Natural killer cell treated with Interleukin-12 subunit alpha and Interleukin-12 subunit beta and Interleukin-15 and Interleukin-18, amount 100 ng/mL, for 72 hours (primary cell): ENCODE measurements at places on chromosomes 12 and 14. TPM values are rescaled to one million over a fixed set of nuclear protein-coding genes. Genes with fewer than 3 reads are reported as not detected.

GRCh38 chr12:47729233-47729632, 3.9 kb upstream of the ENDOU start:
- no peak overlapping the region for H3K4me3 ChIP-seq
- no peaks in the 10 kb centered on the region for H3K4me1 ChIP-seq
- DNase-seq = no peak
- peaks cover 3% of the 10 kb centered on the region for H3K27me3 ChIP-seq

- no peak for DNase-seq
- no peaks in the 10 kb centered on the region for H3K4me1 ChIP-seq
- H3K27ac ChIP-seq = no peak overlapping the region
- no peaks in the 10 kb centered on the region for H3K27me3 ChIP-seq
- no peak overlapping the region for H3K4me3 ChIP-seq
- H3K36me3 ChIP-seq = no peaks in the 10 kb centered on the region
These were observed 13.0 kb upstream of the CDK2AP1 start for GRCh38 chr12:123284669-123285068.

- no peaks in the 10 kb centered on the region for H3K27me3 ChIP-seq
- H3K36me3 ChIP-seq = no peaks in the 10 kb centered on the region
- DNase-seq = no peak
- peaks cover 4% of the 10 kb centered on the region for H3K4me1 ChIP-seq
- H3K27ac ChIP-seq = peak overlapping the region; percentile 23
- H3K4me3 ChIP-seq = no peak overlapping the region
These were observed 150.6 kb upstream of the AEBP2 start for GRCh38 chr12:19288603-19289244.

- DNase-seq = no peak
- H3K4me3 ChIP-seq = no peak overlapping the region
- peaks cover 4% of the 10 kb centered on the region for H3K36me3 ChIP-seq
- no peaks in the 10 kb centered on the region for H3K27me3 ChIP-seq
- no peak overlapping the region for H3K27ac ChIP-seq
- H3K4me1 ChIP-seq = peaks cover 7% of the 10 kb centered on the region
These were observed 160.1 kb downstream of the KTN1 start for GRCh38 chr14:55739967-55740648.

DNA sequence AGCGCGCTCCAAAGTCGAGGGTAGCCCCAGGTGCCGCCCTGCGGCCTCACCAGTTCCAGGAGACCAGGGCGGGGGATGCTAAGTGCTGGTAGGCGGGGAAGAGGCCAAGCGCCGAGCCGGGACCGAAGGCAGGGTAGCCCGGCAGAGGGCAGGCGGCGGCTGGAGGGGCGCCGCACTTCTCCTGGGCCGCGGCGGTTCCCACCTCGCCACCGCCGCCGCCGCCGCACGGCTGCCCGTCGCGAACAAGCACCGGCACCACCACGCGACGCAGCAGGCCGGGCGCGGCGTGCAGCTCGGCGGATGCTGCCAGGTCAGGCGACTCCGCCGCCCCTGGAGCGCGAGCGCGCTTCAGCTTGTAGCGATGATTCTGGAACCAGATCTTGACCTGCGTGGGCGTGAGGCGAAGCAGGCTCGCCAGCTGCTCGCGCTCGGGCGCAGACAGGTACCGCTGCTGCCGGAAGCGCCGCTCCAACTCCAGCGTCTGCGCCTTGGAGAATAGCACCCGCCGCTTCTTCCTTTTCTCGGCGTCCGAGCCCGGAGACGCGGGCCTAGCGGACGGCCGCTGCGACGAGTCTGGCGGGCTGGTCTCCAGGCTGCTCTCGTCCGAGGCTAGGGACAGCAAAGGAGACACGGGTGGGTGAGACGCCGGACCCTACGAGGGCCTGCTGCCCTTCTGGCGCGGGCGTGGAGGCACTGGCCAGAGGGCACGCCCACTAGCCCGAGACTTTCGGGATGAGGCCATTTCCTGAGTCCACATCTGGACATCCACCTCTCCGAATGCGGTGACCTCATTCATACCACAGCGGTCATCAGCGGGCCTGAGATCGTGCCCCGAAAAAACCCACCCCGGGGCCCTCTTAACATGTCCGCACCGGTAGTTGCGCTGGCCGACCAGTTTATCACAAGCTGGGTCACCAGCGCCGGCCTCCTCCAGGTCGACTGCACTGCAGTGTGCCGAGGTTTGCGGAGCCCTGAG, 1.3 kb downstream of the NKX2-8 start:
- H3K4me1 ChIP-seq = no peaks in the 10 kb centered on the region
- no peaks in the 10 kb centered on the region for H3K36me3 ChIP-seq
- H3K27ac ChIP-seq = no peak overlapping the region
- DNase-seq = no peak

DNA sequence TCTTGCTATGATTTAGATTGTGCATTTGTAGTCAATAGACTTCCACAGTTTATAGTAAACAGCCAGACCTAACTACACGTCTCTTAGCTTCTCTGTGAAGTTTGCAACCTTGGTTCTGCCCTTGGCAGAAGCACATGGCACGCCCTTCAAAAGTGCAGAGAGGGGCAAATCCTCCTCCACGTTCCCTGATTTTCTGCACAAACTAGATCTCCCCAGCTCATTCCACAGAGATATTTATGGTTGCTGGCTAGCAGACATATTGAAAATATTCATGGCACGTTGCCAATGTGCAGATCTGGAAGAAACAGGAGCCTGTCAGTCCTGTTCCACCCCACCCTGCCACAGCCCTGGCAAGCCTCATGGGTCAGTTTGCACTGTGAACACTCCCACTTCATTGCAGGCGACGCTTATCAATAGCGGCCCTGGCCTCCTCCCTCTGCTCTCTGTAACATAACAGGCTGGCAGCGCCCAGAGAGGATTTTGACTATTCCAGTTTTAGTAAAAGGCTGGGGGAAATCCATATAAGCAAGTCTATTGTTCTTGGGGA, 6.5 kb upstream of the LGALS3 start:
- no peak for DNase-seq
- H3K27ac ChIP-seq = peak overlapping the region; percentile 18
- H3K27me3 ChIP-seq = peaks cover 5% of the 10 kb centered on the region
- H3K36me3 ChIP-seq = peaks cover 5% of the 10 kb centered on the region
- peaks cover 67% of the 10 kb centered on the region for H3K4me1 ChIP-seq
- H3K4me3 ChIP-seq = no peak overlapping the region

OR6C4 gene
- not detected for total RNA-seq

RIPK3 gene
- total RNA-seq = 12.5 TPM
